ENCODE measurements at places on chromosomes 13 and 19. TPM values are rescaled to one million over a fixed set of nuclear protein-coding genes. Genes with fewer than 3 reads are reported as not detected.

- H3K4me1 ChIP-seq: peaks cover 34% of the 10 kb centered on the region
- H3K4me3 ChIP-seq: no peak overlapping the region
- H3K36me3 ChIP-seq: peaks cover 38% of the 10 kb centered on the region
- H3K27me3 ChIP-seq: no peaks in the 10 kb centered on the region
These were observed 13.7 kb downstream of the ZBTB7A start for GRCh38 chr19:4052993-4053422.

- peaks cover 78% of the 10 kb centered on the region for H3K4me1 ChIP-seq
- peak; percentile 55 for DNase-seq
- no peaks in the 10 kb centered on the region for H3K36me3 ChIP-seq
- H3K4me3 ChIP-seq: peak overlapping the region; percentile 9
- peak overlapping the region; percentile 92 for H3K27ac ChIP-seq
These were observed 23.5 kb downstream of the FAM187B start for GRCh38 chr19:35204799-35205732.

GRCh38 chr19:34963573-34964406 lies at the start of gene ZNF792:
Gene ZNF792, minus strand, starts transcription at chr19:34964229. Its CDS starts 567 bp downstream, at chr19:34963662.
- H3K36me3 ChIP-seq: peaks cover 49% of the 10 kb centered on the region
- peak; percentile 67 for DNase-seq
- peaks cover 21% of the 10 kb centered on the region for H3K4me1 ChIP-seq
- peak within 1 kb of the TSS; percentile 89 for H3K4me3 ChIP-seq
- peak within 1 kb of the TSS; percentile 60 for H3K27ac ChIP-seq

GRCh38 chr13:21106089-21106488 lies 44.7 kb upstream of the LATS2 start:
- H3K27me3 ChIP-seq: no peaks in the 10 kb centered on the region
- no peak overlapping the region for H3K4me3 ChIP-seq
- no peak for DNase-seq
- no peaks in the 10 kb centered on the region for H3K4me1 ChIP-seq
- no peak overlapping the region for H3K27ac ChIP-seq
- no peaks in the 10 kb centered on the region for H3K36me3 ChIP-seq

DNA sequence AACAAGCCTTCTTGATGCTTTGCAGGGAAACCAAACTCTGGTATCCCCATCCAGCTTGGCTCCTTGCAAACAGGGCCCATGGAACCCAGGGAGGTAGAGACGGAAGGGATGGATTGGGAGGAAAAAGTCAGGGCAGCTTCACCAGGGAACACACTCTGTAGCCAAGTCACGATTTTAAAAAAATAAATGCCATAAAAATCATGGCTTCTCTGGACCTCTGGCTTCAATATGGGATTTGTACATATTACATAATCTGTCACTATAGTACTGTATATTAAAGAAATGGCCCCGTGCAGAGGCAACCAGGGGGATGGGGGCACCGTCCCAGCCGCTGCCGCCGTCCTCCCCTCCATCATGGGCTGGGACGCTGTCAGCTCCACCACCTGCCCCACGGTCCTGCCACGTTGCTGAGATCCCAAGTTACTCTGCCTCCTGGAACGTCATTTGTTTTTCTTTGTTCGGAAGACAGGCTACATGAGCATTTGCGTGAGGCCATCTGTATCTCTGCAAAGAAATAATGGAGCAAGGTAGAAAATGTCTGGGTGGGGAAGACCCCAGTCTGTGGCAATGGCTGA lies 313.3 kb downstream of the ZNF536 start:
- H3K27ac ChIP-seq: no peak overlapping the region
- no peak overlapping the region for H3K4me3 ChIP-seq
- no peaks in the 10 kb centered on the region for H3K4me1 ChIP-seq
- DNase-seq: no peak

GRCh38 chr19:49771674-49772139 lies 4.9 kb downstream of the AP2A1 start:
- H3K27me3 ChIP-seq: no peaks in the 10 kb centered on the region
- H3K36me3 ChIP-seq: peaks cover 3% of the 10 kb centered on the region
- no peak overlapping the region for H3K4me3 ChIP-seq
- peaks cover 27% of the 10 kb centered on the region for H3K4me1 ChIP-seq
- DNase-seq: no peak

- no peak for DNase-seq
- H3K27ac ChIP-seq: peak overlapping the region; percentile 97
- peaks cover 47% of the 10 kb centered on the region for H3K36me3 ChIP-seq
These were observed 3.5 kb upstream of the FTL start for GRCh38 chr19:48961673-48962028.

AMER2 gene
- not detected for total RNA-seq

GRCh38 chr13:25371158-25371874 lies 458 bp upstream of the ATP8A2 start:
- peaks cover 4% of the 10 kb centered on the region for H3K4me1 ChIP-seq
- H3K27me3 ChIP-seq: peaks cover 60% of the 10 kb centered on the region
- no peak for DNase-seq
- no peaks in the 10 kb centered on the region for H3K36me3 ChIP-seq

- H3K36me3 ChIP-seq: peaks cover 3% of the 10 kb centered on the region
- no peak overlapping the region for H3K27ac ChIP-seq
- no peak for DNase-seq
These were observed 2.5 kb downstream of the VPS36 start for GRCh38 chr13:52447815-52448552.

GRCh38 chr19:10274589-10274988 lies 3.7 kb downstream of the ICAM1 start:
- peak overlapping the region; percentile 1 for H3K27ac ChIP-seq
- no peak for DNase-seq
- peaks cover 44% of the 10 kb centered on the region for H3K4me1 ChIP-seq
- peaks cover 17% of the 10 kb centered on the region for H3K36me3 ChIP-seq

- no peaks in the 10 kb centered on the region for H3K4me1 ChIP-seq
- no peak for DNase-seq
- no peaks in the 10 kb centered on the region for H3K36me3 ChIP-seq
- H3K4me3 ChIP-seq: no peak overlapping the region
These were observed 9.5 kb upstream of the MPV17L2 start for GRCh38 chr19:18183529-18183928.

RGL3 gene
- not detected for total RNA-seq

GRCh38 chr19:40091205-40092129 lies 724 bp upstream of the ZNF780A start:
- H3K36me3 ChIP-seq: peaks cover 5% of the 10 kb centered on the region
- peak overlapping the region; percentile 97 for H3K4me3 ChIP-seq
- peaks cover 28% of the 10 kb centered on the region for H3K4me1 ChIP-seq
- H3K27ac ChIP-seq: peak overlapping the region; percentile 95
- peaks cover 4% of the 10 kb centered on the region for H3K27me3 ChIP-seq

GRCh38 chr19:43455321-43456113 lies 9.9 kb downstream of the LYPD3 start:
- no peaks in the 10 kb centered on the region for H3K36me3 ChIP-seq
- peaks cover 8% of the 10 kb centered on the region for H3K4me1 ChIP-seq
- no peaks in the 10 kb centered on the region for H3K27me3 ChIP-seq

GRCh38 chr19:18802354-18802753 lies 11.2 kb upstream of the COMP start:
- H3K27me3 ChIP-seq: peaks cover 7% of the 10 kb centered on the region
- H3K27ac ChIP-seq: no peak overlapping the region
- no peak for DNase-seq
- H3K4me1 ChIP-seq: no peaks in the 10 kb centered on the region
- H3K36me3 ChIP-seq: no peaks in the 10 kb centered on the region

FFAR3 gene
- 4.9 TPM for total RNA-seq

GRCh38 chr13:73242515-73243015 lies 183.8 kb downstream of the KLF5 start:
- H3K27me3 ChIP-seq: no peaks in the 10 kb centered on the region
- H3K27ac ChIP-seq: no peak overlapping the region
- no peak for DNase-seq
- no peaks in the 10 kb centered on the region for H3K4me1 ChIP-seq
- no peaks in the 10 kb centered on the region for H3K36me3 ChIP-seq

PNMA8C gene
- total RNA-seq: not detected

GRCh38 chr13:53415135-53415534 lies 386.5 kb downstream of the OLFM4 start:
- H3K27ac ChIP-seq: no peak overlapping the region
- no peak for DNase-seq
- H3K36me3 ChIP-seq: no peaks in the 10 kb centered on the region
- H3K4me3 ChIP-seq: no peak overlapping the region

DNA sequence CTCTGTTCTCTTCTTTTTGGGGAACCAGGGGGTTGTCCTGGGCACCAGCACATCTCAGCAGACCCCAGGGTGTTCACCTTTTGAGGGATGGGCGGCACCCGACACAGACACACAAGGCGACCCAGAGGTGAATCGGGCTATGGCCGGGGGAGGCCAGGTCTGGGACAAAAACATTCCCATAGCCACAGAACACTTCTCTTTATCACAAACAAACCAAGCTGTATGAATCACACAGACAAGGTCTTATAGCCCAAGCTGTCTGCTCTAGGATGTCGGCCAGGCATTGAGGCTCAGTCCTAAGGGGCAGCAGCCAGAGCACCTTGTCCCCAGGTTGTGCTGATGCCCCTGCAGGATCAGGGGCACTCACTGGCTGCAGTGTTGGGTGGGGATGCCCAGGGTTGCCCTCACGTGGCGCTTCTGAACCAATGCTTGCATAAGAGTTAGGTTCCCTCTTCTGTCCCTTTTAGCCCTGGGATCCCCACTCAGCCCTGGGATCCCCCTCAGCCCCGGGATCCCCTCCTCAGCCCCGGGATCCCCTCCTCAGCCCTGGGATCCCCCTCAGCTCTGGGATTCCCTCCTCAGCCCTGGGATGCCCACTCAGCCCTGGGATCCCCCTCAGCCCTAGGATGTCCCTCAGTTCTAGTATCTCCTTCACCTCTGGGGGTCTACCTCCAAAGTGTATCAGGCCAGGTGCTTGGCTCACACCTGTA lies 26.9 kb downstream of the MAU2 start:
- no peaks in the 10 kb centered on the region for H3K27me3 ChIP-seq
- no peak overlapping the region for H3K4me3 ChIP-seq
- H3K36me3 ChIP-seq: peaks cover 30% of the 10 kb centered on the region
- no peak overlapping the region for H3K27ac ChIP-seq

GRCh38 chr13:69319656-69320055 lies 788.0 kb upstream of the ATXN8OS start:
- no peaks in the 10 kb centered on the region for H3K36me3 ChIP-seq
- no peak overlapping the region for H3K4me3 ChIP-seq
- no peak overlapping the region for H3K27ac ChIP-seq
- no peaks in the 10 kb centered on the region for H3K4me1 ChIP-seq
- no peaks in the 10 kb centered on the region for H3K27me3 ChIP-seq

- no peak for DNase-seq
- no peak overlapping the region for H3K4me3 ChIP-seq
- H3K27ac ChIP-seq: no peak overlapping the region
These were observed 1794.2 kb downstream of the SLITRK5 start for GRCh38 chr13:89465366-89465765.

DNA sequence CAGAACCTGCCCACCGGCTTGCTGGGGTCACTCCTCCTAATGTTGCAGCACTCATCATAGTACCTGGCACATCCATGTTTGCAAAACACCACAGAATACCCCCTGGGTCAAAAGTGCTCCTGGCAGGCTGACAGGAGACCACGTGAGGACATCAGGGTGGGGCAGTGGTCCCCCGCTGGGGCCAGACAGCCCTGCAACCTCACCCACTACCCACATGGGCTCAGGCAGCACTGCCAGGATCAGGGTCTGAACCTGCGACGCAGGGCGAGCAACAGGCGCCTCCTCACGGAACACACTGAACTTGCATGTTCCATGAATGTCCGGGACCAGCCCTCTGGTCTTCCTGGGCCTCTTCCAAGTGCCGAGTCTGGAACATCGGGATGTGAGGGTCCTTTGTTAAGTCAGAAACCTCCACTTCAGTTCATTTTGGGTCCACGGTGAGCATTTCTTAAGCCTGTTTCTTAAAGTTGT lies 1.4 kb upstream of the SLC7A9 start:
- DNase-seq: no peak
- H3K4me1 ChIP-seq: no peaks in the 10 kb centered on the region
- H3K4me3 ChIP-seq: no peak overlapping the region
- H3K27ac ChIP-seq: no peak overlapping the region
- H3K36me3 ChIP-seq: no peaks in the 10 kb centered on the region

DNA sequence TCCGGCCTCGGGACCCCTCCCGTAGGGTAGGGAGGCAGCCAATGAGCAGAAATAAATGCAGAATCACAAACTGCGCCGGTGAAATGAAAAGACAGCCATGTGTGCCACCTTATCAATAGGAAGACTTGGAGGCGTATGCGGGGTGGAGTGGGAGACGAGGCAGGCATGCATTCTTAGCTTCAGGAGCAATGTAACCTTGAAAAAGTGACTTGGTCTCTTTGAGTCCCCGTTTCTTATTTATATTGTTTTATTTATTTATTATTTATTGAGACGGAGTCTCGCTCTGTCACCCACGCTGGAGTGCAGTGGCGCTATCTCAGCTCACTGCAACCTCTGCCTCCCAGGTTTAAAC lies 16.0 kb downstream of the SSC5D start:
- H3K27me3 ChIP-seq: peaks cover 3% of the 10 kb centered on the region
- no peak overlapping the region for H3K27ac ChIP-seq
- H3K36me3 ChIP-seq: no peaks in the 10 kb centered on the region
- H3K4me3 ChIP-seq: peak overlapping the region; percentile 62
- no peak for DNase-seq
- H3K4me1 ChIP-seq: peaks cover 14% of the 10 kb centered on the region

DNA sequence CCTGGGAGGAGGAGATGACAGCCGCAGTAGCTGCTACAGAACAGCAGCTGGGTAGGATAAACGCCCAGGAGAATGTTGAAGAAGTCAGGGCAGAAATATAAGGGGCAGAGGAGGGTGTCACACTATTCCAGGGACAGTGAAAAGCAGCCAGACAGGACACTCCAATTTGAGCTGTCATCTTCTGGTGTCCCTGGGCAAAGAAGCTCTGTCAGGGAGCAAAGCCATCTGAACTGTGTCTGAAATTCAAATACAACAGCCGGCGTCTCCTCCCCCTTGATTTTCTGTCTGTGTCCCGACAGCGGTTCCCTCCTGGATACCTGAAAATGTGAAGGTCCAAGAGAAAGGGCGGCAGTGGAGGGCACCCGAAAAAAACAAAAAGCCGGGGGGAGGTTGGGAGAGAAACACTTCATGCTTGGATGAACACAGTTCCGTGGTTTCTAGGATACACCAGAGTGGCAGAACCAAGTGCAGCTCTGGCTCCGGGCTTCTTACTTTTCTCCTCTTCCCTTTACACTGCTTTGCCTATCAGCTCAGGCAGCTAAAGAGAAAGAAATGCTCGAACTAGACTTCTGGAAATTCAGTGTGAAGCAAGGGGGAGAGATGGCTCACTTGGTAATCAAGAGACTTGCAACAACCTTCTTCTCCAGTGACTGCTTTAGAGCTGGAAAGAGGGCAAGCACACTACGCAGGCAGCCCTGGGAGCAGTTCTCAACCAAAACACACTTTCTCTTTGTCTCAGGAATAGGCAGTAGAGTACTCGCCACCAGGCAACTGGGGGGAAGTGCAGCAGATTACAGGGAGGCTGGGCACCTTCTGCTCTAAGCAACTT lies 465.6 kb downstream of the ITGBL1 start:
- no peaks in the 10 kb centered on the region for H3K36me3 ChIP-seq
- DNase-seq: no peak
- H3K27me3 ChIP-seq: peaks cover 58% of the 10 kb centered on the region
- H3K4me1 ChIP-seq: no peaks in the 10 kb centered on the region
- H3K27ac ChIP-seq: no peak overlapping the region

DNA sequence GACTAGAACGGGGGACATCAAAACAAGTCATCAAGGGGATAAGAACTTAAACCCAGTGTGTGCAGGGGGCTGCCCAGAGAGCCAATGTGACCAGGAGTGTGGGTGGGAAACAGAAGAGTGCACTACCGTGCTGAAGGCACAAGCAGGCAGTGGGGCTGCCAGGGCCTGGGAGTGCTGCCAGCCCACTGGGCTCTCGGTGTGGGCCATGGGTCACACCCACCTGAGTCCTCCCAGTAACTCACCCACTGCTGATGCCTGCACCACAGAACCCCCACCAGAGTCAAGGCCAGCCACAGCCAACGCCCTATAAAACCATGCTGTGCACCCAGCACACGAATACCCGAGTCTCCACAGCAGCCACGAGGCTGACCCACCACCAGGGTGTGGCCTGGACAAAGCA lies 8.5 kb downstream of the MED26 start:
- H3K27ac ChIP-seq: no peak overlapping the region
- no peak for DNase-seq
- no peaks in the 10 kb centered on the region for H3K27me3 ChIP-seq
- H3K4me3 ChIP-seq: no peak overlapping the region

All from activated naive CD4-positive, alpha-beta T cell treated with anti-CD3 and anti-CD28 coated beads for 36 hours (primary cell).